Stimulated activated CD8-positive, alpha-beta memory T cell treated with anti-CD3 and anti-CD28 coated beads, Interleukin-4, amount 100 ng/mL, for 1 hour (primary cell): ENCODE measurements at places on chromosomes 7 and 10.

- DNase-seq: no peak
Observed at GRCh38 chr10:24694086-24694485, 29.6 kb downstream of the ARHGAP21 start.

GRCh38 chr7:75813084-75813483 lies 522 bp downstream of the CCL24 start:
- no peak for DNase-seq

DNA sequence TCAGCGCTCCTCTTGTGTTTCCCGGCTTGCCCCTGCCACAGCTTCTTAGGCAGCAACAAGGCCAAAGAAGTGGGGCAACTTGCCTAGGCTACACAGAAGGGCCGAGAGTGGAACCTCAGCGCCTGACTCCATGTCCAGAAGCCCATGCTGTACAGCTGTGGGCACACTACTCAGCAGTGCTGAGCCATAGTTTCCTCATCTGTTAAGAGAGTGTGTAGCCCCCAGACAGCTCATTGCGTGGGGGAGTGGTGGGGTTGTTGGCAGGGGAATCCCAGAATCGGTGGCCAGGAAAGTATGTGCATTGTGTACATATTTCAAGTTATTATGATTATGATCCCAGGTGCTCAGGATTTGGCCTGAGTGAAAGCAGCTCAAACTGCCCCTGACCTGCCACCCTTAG lies 96.2 kb downstream of the CDH23 start:
- DNase-seq: no peak

DNA sequence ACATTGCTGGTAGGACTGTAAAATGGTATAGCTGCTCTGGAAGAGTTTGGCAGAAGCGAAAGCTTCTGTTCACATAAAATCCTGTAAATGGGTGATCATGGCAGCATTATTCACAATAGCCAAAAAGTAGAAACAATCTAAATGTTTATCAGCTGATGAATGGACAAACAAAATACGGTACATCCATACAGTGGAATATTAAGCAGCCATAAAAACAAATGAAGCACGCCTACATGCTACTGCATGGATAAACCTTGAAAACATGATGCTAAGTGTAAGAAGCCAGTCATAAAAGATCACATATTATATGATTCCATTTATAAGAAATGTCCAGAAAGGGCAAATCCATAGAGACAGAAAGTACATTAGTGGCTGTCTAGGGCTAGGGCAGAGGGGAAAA lies 32.7 kb downstream of the KIN start:
- DNase-seq: no peak

DNA sequence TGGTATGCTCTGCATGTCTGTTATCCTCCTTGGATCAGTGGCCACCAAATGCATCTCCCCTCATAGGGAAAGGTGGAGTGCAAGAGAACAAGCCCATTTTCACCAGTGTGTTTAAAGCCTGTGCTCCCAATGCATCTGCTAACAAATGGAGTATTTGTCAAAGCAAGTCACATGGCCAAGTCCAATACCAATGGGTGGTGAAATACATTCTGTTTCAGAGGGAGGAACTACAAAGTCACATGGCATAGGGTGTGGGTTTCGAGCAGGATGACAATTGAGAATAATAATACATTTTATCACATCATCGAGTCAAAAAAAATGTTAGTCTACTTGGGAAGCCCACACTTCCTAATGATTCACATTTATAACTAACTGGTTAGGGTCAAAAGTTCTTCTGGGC lies 62.7 kb downstream of the SUGCT start:
- DNase-seq: no peak

DNA sequence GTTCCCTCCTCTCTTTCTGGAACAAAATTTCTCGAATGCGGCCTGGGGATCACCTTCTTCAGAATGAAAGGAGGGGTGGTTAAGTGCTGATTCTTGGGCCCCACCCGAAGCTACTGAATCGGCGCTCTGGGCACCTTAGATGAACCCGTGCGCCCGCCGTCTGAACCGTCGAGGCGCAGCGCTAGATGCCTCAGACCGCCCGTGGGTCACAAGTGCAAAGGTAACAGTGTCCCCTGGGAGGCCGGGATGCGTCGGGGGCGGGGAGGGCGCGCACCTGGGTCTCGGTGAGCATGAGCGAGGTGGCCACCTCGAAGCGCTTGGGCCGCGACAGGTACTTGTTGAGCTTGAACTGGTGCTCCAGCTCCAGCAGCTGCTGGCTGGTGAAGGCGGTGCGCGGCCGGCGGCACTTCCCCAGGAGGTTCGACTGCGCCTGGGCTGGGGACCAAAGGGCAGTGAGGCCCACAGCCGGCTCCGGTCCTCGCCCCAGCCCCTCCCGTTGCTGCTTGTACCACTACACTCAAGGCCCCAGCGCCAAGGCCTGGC lies 4.2 kb downstream of the MNX1 start:
- no peak for DNase-seq

- DNase-seq: no peak
Observed at GRCh38 chr7:155702616-155703015, 58.2 kb downstream of the RBM33 start.

DNA sequence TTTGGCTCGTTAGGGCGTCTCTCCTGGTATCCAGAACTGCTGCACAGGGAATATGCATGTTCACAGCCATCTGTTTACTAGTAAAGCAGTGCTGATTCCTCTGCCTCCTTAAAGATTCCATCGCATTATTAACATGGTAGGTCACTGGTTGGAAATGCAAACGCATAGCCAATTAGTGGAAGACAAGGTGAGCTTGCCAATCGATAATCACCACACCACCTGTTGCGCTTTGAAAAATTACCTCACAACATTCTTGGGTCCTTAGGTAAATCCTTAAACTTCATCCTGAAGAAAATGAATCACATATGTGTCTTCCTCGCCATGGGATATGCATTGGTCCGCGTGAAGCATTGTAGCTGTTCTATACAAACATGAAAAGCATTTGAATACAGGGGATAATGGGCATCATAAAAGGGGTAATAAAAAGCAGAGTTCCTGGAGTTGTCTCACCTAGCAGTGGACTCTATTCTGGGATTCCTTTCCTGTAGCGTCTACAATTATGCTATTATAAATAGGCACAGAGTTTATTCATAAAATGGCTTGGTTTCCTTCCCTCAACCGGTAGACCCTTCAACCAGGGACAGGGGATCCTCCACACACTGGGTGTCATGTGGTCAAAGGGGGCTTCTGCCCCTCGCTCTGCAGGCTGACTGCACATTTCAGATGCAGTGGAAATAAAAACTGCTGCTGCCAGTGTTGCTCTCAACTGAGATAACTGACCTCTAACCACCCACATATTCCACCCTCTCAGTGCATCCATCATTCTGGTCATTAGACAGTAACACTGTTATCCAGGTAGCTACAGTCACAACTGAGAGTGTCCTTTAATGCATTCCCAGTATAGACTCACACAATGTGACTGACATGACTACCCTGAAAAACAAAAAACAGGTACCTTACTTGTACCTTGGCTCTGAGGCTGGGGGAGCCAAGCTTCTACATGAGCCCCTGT lies 389.2 kb upstream of the NFE2L3 start:
- DNase-seq: no peak

DNA sequence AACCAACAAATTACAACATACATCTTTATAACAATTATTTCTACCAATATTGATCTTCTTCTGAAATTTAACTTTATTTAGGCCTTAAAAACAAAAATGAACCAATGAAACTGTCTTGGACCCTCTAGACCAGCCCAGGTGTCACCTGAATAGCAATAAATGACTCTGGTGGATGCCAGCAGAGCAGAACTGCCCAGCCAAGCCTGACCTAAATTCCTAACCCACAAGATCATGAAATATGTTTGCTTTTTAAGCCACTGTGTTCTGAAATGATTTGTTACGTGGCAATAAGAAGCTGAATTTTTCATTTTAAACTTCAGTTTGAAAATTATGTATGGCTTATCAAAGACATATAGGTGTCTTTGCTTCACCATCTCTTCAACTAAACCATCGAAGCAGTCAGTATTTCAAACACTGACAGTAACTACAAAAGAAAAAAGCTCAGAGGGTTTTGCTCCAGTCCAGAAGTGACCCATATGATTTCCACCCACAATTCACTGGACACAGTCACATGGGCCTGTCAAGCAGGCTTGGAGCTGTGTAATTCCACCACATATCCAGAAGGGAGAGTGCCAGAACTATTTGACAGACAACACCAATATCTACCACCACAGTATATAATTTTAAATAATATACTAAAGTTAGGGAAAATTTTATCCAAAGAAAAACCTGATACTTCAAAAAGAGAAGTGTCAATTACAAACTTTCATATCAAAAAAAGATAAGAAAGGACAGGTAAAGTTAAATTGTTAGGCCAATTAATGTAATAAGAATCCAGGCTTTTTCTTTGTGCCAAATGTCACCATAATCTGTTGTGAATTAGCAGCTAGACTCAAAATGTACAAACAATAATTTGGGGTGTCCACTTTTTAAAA lies 94.5 kb downstream of the KMT2C start:
- no peak for DNase-seq

- DNase-seq: no peak
Observed at GRCh38 chr10:10994360-10994759, 23.3 kb upstream of the CELF2 start.

GRCh38 chr7:47967708-47968107 lies 11.7 kb downstream of the HUS1 start:
- DNase-seq: no peak

DNA sequence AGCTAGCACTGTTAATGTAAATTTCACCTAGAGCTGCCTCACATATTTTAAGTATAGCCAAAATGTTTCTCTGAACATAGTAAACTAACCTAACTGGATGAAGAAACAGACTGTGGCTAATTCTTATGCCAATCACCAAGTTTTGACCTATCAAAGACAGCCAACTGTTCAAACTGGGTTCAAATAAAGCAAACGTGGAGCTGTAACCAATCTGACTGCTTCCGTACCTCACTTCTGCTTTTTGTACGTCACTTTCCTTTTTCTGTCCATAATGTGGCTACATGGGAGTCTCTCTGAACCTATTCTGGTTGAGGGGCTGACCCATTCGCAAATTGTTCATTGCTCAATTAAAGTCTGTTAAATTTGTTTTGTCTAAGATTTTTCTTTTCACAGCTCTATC lies 66.3 kb upstream of the ETV1 start:
- DNase-seq: no peak

- no peak for DNase-seq
Observed at GRCh38 chr7:40646717-40647116, 511.9 kb downstream of the SUGCT start.

GRCh38 chr10:130762491-130762890 lies 549.0 kb downstream of the TCERG1L start:
- no peak for DNase-seq

- no peak for DNase-seq
Observed at GRCh38 chr7:84811362-84811761, 375.5 kb downstream of the SEMA3D start.

- DNase-seq: no peak
Observed at GRCh38 chr7:44163591-44163990, 22.5 kb upstream of the MYL7 start.

GRCh38 chr7:159033956-159034355 lies 110.7 kb downstream of the VIPR2 start:
- DNase-seq: no peak

GRCh38 chr10:36042135-36042534 lies 400.0 kb upstream of the FZD8 start:
- DNase-seq: no peak

- DNase-seq: no peak
Observed at GRCh38 chr7:16929146-16929762, 47.5 kb upstream of the AGR3 start.

- no peak for DNase-seq
Observed at GRCh38 chr10:1548596-1548995, 188.7 kb downstream of the ADARB2 start.

GRCh38 chr10:43197834-43198681 lies 59.8 kb downstream of the CSGALNACT2 start:
- DNase-seq: no peak

DNA sequence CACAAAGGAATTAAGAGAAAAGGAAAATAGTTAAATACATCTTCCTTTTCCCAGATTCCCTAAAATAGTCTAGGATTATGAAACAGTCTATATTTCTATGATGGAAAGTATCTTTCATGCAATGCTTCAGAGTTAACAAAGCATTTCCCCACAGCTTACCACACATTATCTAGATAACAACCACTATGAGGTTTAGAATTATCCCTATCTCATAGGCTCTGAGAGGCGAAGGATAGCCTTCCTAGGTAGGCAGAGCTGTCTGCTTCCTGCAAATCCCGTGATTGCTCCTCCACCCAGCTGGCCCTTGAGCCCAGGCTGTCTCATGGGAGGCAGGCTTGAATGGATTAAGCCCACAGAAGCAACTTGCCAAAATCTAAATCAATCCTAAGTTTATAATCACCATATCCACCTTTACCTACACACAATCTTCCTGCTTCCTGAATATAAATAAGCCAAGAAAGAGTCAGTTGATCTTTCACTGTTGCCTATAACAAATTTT lies 321.4 kb upstream of the AOAH start:
- DNase-seq: no peak

- DNase-seq: no peak
Observed at GRCh38 chr10:93554316-93554663, 12.2 kb upstream of the FFAR4 start.

- no peak for DNase-seq
Observed at GRCh38 chr10:72270607-72271281, 3.0 kb upstream of the DDIT4 start.

GRCh38 chr10:32981760-32982159 lies 23.7 kb upstream of the ITGB1 start:
- no peak for DNase-seq

DNA sequence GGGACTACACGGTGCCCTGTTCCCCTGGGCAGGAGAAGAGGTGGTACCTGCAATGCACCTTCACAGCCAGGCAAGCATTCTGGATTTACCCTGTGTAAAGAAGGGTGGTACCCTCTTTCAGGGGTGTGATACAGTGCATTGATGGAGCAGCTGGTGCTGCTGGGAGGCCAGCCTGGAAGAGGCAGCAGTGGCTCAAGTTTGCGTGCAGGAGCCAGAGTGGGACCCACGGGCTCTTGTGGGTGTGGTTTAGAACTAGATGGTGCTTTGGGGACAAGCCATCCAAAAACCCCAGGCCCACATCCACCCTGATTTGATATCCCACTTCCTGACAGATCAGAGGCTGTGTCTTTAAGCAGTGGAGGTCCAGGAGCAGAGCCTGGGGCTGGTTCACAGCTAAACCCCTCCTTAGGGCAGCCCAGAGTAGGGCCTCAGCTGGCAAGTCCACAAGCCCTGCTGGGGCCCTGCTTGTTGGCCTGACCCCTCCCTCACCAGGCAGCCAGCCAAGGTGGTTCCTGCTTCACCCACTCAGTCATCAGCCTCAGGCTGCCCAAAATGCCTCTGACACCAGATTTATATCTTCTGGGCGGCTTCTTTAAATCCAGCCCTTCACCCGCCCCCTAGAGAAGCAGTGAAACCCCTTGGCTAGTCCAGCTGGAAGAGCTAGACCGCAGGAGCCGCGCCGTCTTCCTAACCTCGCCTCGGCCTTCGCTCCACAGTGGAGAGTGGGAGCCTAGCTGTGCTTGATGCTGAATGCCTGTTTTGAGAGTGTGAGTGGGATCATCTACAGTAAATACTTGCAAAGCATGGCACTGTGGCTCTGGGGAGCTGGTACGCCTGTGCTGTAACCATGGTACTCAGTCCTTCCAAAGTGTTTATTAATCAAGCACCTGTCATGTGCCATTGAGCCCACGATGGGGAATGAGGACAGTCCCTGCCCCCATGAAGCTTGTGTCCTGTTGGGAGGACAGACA lies 1.4 kb upstream of the ASIC3 start:
- DNase-seq: no peak
